ENCODE measurements at places on chromosomes 3 and 15.

DNA sequence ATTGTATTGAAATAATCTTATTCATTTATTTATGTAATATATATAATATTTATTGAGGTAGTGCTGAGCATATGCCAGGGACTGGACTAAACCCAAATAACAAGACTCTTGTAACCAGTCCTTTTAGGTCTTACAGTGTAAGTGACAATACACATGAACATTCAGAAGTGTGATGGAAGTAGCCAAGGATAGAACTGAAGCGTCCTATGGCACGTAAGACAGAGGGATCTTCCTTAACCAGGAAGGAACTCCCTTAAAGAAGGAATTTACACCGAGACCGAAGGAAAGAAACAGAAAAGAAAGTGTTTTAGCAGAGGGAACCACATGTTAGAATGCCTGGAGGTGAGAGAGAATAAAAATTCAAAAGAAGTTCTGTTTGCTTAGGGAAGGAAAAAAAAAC lies 23.6 kb upstream of the CLDN1 start:
- DNase-seq, result no peak

DNA sequence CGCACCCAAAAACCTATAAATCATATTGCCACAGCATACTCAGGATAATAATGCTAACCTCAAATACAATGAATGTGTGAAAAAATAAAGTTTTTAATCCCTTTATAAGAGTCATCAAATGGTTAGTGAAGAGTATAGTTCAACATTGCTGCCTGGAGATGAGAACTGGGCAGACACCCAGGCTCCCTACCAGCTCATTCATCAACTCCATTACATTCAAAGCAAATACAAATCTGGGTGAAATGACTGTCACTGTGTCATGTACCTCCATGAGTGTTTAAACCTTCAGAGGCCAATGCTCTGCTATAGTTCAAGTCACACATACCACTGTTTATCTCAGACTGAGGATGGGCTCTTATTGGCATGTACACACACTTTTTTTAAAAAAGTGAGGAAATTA lies 167.2 kb upstream of the KCNMB2 start:
- DNase-seq, result no peak

DNA sequence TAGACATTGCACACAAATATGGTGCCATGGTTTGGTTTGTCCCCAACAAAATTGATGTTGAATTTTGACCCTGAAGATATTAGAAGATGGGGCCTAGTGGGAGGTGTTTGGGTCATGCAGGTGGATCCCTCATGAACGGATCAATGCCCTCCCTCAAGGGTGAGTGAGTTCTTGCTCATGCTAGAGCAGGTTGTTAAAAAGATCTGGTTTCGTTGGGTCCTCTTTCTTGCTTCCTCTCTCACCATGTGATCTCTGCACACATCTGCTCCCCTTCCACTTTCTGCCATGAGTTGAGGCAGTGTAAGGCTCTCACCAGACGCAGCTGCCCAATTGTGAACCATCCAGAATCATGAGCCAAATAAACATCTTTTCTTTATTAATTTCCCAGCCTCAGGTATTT lies 87.8 kb upstream of the MDFIC2 start:
- no peak for DNase-seq

GRCh38 chr3:23915537-23916108 lies 1.2 kb downstream of the NKIRAS1 start:
- DNase-seq, result no peak

- no peak for DNase-seq
These were observed 26.7 kb upstream of the MCF2L2 start for GRCh38 chr3:183455089-183455488.

DNA sequence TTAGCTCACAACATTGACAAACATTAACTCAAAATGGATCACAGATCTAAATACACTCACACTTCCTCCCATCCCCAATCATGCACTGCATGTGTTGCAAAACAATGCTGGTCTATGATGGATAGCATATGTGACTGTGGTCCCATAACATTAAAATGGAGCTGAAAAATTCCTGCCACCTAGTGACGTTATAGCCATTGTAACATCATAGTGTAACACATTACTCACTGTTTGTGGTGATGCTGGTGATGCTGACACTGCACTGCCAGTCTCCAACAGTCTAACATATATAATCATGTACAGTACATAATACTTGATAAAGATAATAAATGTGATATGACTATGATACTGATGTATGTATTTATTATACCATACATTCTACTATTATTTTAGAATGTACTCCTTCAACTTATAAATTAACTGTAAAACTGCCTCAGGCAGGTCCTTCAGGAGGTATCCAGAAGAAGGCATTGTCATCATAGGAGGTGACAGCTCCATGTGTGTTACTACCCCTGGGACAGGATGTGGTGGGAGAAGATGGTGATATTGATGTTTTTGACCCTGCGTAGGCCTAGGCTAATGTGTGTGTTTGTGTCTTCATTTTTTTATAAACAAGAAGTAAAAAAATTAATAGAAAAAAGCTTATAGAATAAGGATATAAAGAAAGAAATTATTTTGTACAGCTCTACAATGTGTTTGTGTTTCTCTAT lies 41.3 kb downstream of the TXNRD3 start:
- no peak for DNase-seq

All from anterior cingulate cortex (tissue), 58 donors.